NCI-H510A treated with DMSO at 0.1 percent for 48 hours (cell line): ENCODE measurements at places on chromosomes 4 and X.
A peak's percentile ranks its signal among the peaks of the same experiment; 100 is the strongest.

DNA sequence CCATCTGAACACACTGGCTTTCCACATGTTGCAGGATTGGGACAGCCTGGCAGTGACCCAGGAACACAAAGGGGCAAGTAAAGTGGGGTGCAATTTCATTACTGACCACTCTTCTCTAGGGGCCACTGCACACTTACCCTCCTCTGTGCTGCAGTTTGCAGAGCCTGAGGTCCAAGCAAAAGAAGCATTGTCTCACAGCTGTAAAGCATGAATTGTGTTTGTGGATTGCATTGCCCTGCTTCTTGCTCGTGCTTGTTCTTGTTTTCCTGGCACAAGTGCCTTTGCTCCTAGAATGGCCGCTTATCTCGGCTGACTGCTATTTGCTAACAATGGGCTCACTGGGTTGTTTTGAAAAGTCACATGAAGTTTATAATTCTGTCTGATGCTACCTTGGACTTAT lies 209.1 kb upstream of the JADE1 start:
- DNase-seq, result peak; percentile 44

DNA sequence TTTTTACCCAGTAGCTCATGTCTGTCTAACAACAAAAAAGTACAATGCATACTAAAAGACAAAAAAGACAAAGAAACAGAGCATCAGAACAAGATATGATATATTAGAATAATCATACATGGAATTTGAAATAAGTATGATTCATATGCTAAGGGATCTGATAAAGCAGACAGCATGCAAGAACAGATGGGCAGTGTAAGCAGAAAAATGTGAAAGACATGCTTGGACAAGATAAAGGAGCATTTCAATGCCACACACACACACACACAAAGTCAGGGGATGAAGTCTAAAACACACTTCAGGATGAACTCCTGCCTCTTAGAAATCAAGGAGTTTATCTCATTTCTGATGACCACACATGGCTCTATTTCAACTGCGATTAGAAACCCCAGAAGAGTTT lies 649.6 kb upstream of the NDST4 start:
- no peak for DNase-seq

DNA sequence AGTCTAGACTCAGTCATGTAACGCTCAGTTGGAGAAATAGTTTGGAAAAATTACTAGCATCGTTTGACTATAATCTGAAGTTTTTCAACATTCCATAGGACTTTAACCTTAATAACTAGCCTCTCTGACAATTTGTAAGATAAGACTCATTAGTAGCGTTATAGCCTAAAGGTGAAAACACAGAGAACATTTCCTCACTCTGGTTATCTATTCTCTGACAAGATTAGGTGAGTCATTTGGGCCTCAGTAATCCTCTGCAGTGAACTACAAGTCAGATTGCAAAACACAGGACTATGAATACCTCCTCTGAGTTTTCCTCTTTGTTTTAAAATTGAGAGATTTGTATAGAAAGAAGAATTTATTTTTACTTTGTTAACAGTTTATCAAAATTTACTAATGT lies 31.8 kb upstream of the PDLIM5 start:
- no peak for DNase-seq

DNA sequence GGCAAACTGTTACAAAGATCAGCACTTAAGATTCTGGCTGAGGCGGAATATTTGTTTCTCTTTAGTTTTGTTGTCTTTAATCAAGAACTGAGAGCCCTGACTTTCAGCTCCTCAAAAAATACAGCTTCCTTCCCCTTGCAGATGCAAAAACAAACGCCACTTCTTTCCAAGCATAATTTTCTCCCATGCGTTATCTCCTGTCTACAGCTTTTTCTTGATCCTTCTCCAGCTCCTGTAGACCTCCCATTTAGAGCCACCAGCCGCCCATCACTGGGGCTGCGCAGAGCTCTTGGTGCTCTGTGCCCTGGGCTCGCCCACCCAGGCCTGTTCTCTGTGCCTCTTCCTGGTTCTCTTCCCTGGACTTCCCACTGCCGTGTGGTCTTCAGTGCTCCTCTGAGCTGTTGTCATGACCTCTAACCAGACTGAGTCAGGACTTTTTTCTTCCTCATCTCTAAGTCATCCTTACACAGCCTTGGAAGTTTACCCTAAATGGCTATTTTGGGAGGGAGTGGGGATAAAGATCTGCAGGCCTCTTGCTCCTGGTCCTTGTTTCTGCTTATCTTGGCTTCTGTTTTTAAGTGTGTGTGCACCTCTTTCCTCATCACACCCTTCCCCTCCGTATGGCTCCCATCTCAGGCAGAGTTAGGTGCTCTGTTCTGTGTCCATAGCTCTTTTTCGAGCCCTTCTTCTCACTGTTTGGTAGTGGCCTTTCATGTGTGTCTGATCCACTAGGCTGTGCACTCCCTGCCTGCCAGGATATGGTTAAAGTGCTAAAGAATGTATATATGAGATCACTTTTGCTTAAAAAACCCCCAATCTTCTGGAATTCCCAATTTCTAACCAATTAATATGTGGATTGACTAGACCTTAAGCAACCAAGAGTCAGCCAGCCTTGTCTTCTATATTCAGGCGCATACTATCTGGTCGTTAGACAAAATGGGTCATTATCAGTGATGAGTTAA lies 122.5 kb downstream of the PTTG2 start:
- no peak for DNase-seq

GRCh38 chr4:120865985-120866384 lies 56.5 kb downstream of the PRDM5 start:
- DNase-seq, result peak; percentile 56

- no peak for DNase-seq
These were observed 839 bp downstream of the QDPR start for GRCh38 chr4:17511051-17511450.

GRCh38 chr4:137523329-137523728 lies 9.0 kb downstream of the PCDH18 start:
- no peak for DNase-seq

GRCh38 chr4:87011340-87012034 lies 76.7 kb downstream of the AFF1 start:
- peak; percentile 21 for DNase-seq

GRCh38 chrX:28273736-28274135 lies 292.5 kb upstream of the DCAF8L1 start:
- no peak for DNase-seq

GRCh38 chrX:16765594-16765993 lies 20.7 kb upstream of the TXLNG start:
- DNase-seq, result no peak

- no peak for DNase-seq
These were observed 512 bp downstream of the NOP14 start for GRCh38 chr4:2962614-2963174.

- no peak for DNase-seq
These were observed 25.6 kb downstream of the TXK start for GRCh38 chr4:48108309-48109073.

- DNase-seq, result no peak
These were observed 14.6 kb upstream of the KIT start for GRCh38 chr4:54643172-54643571.

DNA sequence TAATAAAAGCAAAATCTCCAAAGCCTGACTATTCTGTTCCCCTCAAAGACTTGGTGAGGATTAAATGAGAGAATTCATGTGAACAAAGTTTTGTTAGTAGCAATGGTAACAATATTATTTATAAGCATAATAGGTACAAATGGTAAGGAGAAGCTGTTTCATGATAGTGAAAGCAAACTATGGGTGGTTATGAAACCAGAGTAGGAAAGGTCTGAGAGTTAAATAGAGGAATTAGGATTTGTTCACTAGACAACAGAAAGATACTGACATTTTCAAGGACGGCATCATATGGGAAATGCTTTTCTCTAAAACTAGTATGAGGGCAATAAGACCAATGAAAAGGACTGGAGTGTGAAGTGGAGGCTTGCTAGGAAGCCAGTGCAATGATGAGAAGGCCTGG lies 128.6 kb upstream of the FTHL17 start:
- no peak for DNase-seq

- DNase-seq, result no peak
These were observed 115.3 kb upstream of the ARX start for GRCh38 chrX:25131055-25131454.
